GM23248 (cell line): ENCODE measurements at places on chromosomes 16 and 17.

DNA sequence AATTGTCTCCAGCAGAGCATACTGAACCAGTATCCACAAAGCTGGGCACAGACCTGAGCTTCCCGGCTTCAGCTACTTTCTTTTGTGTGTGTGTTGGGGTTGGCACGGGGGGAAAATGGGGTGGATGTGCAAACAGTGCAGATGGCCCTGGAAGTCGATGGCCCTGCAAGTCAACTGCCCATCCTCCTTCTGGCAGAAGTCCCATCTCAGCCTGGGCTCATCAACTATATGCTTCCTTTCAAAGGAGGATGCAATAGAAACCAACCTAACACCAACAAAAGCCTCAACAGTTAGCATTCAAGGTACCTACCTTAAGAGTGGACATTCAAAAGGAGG, 55.7 kb downstream of the SOX9 start:
- DNase-seq: no peak

DNA sequence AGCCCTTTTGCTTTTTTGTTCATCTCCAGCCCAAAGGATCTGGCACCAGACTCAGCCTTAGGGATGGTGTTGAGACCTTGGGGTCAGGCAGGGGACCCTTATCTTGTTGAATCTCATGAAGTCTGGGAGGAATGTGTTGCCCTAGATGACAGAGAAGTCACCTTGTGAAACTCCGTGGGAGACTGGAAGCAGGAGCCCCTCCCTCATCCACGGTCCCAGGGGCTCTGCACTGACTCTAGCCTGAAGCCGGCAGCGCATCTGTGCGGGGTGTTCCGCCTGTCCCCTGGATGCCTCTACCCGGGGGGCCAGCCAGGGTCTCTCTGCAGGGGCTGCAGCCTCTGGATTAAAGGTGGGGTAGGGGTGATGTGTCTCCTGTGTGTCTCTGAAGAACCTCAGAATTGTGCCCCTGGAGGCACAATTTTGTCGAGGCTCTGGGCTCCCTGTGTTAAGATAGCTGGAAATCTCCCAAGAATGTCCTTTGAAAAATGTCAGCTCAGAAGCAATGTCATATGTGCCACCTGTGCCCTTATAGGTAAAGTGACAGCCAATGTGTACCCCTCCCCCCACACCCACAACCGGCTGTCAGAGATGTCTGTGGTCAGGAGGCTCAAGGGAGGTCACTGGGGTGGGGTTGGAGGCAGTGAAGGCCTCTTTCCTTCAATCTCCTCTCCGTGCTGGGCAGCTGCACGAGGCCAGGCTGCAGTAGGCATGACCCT, 32.1 kb upstream of the CDC42EP4 start:
- peak; percentile 23 for DNase-seq

DNA sequence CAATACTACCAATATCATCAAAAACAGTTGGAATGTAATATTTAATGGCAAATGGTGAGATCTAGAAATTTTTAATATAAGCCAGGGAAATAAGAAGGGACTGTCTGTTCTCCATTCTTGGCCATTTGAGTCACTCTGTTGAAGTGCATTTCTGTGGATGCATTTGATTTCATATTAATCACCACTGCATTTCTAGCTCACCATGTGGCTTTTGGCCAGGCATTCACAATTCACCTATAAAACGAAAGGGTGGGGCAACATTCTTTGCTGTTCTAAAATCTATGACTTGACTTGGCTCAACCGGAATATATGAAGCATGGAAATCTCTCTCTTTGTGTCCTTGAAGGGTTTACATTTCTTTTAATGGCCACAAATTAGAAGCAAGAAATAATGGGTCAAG, 483.0 kb downstream of the SLC39A11 start:
- DNase-seq: peak; percentile 83

DNA sequence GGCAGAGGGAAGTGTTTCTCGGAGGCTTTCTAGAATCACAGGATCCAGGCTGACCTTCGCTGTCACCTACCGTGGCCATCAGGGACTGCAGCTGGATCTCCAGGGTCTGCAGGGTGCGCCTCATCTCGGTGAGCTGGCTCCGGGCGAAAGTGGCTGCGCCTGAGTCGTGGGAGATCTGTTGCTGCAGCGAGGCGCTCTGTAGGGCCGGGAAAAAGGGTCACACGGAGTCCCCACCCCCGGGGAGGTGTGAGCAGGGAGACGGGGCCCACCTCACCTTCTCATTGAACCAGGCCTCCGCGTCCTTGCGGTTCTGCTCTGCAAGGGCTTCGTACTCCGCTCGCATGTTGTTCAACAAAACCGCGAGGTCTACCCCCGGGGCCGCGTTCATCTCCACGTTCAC, 2.9 kb downstream of the KRT28 start:
- no peak for DNase-seq

- DNase-seq: no peak
These were observed 6.6 kb downstream of the ZSCAN10 start for GRCh38 chr16:3092501-3092941.

DNA sequence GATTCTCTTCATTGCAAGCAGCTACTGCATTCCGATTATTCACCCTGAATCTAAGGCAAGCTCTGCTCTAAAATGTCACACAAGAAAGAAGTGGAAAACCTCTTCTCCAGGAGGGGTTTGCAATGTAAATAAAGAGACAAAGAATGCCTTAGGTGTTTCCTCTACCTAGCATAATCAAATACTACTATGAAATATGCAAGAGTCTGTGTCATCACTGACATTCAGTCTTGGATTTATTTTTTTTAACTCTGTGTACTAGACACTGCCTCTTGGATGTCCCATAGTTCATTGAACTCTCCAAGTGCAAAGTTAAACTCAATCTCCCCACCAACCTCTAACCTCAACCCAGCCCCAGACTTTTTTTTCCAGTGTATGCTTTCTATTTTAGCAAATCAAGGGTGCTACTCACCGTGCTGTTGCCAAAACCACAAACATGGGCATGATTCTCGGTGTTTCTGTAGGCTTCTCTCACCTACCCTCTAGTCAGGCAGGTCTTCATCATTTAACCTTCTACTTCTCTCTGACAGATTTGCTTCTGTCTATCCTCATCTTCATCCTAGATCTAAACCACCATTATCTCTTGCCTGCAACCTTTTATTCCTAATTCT, 329.1 kb downstream of the CDH13 start:
- peak; percentile 7 for DNase-seq

DNA sequence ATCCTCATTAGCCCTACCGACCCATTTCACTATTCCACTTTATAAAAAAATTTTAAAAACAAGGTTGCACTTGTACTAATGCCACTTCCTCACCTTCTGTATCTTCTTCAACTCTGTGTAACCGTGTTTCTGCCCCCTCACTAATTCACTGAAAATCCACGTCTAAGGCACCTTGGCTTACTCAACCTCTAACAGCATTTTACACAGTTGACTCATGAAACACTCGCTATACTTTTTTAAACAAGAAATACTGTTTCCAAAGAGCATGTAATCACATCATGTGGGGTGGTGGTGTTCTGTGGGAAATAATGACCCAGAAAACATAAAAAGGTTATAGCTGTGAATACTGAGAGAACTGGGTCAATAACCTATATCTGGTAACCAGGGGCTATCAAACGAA, 79.9 kb downstream of the NCOR1 start:
- DNase-seq: peak; percentile 3

GRCh38 chr17:82148997-82149396, 51.0 kb upstream of the FASN start:
- peak; percentile 22 for DNase-seq

- peak; percentile 72 for DNase-seq
These were observed 201.7 kb upstream of the NLRP1 start for GRCh38 chr17:5785867-5786509.
